ENCODE measurements at places on chromosomes 12 and 14. TPM values are rescaled to one million over a fixed set of nuclear protein-coding genes. Genes with fewer than 3 reads are reported as not detected.
A peak's percentile ranks its signal among the peaks of the same experiment; 100 is the strongest.

Gene GLS2
- 0.21 TPM for total RNA-seq

Gene DBX2
- 0.21 TPM for total RNA-seq

Gene MARCHF9
- total RNA-seq = 9.2 TPM

Gene AEBP2
- 43.9 TPM for total RNA-seq

- DNase-seq = no peak
Measured at GRCh38 chr12:62760779-62761178, 174.2 kb downstream of the PPM1H start.

- peak; percentile 54 for DNase-seq
Measured at GRCh38 chr14:102590667-102591099, 1.8 kb upstream of the RCOR1 start.

DNA sequence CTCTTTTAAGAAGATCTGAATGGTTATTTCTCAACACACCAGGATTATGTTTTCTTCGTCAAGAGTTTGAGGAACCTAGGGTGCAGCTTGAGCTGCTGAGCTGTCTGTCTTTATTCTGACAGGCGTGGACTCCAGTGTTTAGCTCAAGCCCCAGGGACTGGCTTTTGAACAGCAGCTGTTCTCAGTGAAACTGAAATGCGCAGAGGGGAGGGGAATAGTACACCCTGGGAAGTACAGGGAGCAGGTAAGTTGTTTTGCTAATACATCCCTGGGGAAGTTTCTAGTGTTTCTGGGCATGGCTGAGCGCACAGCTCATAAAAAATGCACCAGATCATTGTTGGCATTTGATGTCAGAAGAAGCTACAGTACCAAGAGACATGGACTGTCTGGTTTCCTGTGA, 659.8 kb downstream of the DIO2 start:
- peak; percentile 37 for DNase-seq

GRCh38 chr12:5458229-5459050, 26.5 kb downstream of the NTF3 start:
- peak; percentile 44 for DNase-seq

- DNase-seq = peak; percentile 90
Measured at GRCh38 chr12:132356691-132357622, 27.6 kb upstream of the GALNT9 start.
